ENCODE measurements at places on chromosomes 1 and 21. TPM values are rescaled to one million over a fixed set of nuclear protein-coding genes. Genes with fewer than 3 reads are reported as not detected.

SPRR2G gene
- total RNA-seq, result not detected

TPTE gene
- not detected for total RNA-seq

WNT3A gene
- not detected for total RNA-seq

CCDC27 gene
- not detected for total RNA-seq
